ENCODE measurements at places on chromosomes 5 and 9. TPM values are rescaled to one million over a fixed set of nuclear protein-coding genes. Genes with fewer than 3 reads are reported as not detected.

LCP2 gene
- not detected for total RNA-seq

RAD23B gene
- 67.9 TPM for total RNA-seq

- H3K36me3 ChIP-seq: no peaks in the 10 kb centered on the region
- no peak for DNase-seq
- H3K27me3 ChIP-seq: no peaks in the 10 kb centered on the region
- no peak overlapping the region for H3K4me3 ChIP-seq
Observed at GRCh38 chr9:27355166-27355565, 58.2 kb upstream of the EQTN start.

GRCh38 chr9:94802251-94802650 is 75.8 kb downstream of the AOPEP start:
- no peak for DNase-seq
- no peak overlapping the region for H3K27ac ChIP-seq
- peaks cover 34% of the 10 kb centered on the region for H3K4me1 ChIP-seq
- H3K36me3 ChIP-seq: peaks cover 4% of the 10 kb centered on the region

- no peaks in the 10 kb centered on the region for H3K36me3 ChIP-seq
- no peak overlapping the region for H3K4me3 ChIP-seq
- H3K27me3 ChIP-seq: no peaks in the 10 kb centered on the region
- H3K4me1 ChIP-seq: peaks cover 9% of the 10 kb centered on the region
Observed at GRCh38 chr5:89721931-89722330, 687.6 kb downstream of the CETN3 start.

DNA sequence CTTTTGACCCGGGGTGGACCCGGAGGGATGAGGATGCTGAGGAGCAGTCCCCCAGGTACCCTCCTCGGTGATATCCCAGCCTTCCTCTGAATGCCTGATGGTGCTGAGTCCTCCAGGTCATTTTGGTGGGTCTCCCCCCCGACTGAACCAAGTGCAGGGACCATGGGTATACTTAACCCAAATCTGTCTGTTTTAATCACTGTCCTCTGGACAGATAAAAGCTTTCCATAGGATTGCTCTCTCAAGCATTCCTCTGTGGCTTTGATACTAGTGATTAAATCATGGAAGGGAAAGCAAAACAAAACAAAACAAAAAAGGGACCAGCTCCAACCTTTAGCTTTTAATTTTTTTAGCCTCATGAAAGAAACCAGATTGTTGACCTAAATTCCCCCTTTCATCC is 26.0 kb downstream of the PAPPA start:
- no peaks in the 10 kb centered on the region for H3K36me3 ChIP-seq
- H3K27ac ChIP-seq: no peak overlapping the region
- no peak overlapping the region for H3K4me3 ChIP-seq
- peaks cover 10% of the 10 kb centered on the region for H3K4me1 ChIP-seq
- no peak for DNase-seq

Measured in PC-3 (cell line).